ENCODE measurements at places on chromosomes 2 and 18.

- DNase-seq, result no peak
Measured at GRCh38 chr2:209663139-209663538, 108.5 kb upstream of the UNC80 start.

DNA sequence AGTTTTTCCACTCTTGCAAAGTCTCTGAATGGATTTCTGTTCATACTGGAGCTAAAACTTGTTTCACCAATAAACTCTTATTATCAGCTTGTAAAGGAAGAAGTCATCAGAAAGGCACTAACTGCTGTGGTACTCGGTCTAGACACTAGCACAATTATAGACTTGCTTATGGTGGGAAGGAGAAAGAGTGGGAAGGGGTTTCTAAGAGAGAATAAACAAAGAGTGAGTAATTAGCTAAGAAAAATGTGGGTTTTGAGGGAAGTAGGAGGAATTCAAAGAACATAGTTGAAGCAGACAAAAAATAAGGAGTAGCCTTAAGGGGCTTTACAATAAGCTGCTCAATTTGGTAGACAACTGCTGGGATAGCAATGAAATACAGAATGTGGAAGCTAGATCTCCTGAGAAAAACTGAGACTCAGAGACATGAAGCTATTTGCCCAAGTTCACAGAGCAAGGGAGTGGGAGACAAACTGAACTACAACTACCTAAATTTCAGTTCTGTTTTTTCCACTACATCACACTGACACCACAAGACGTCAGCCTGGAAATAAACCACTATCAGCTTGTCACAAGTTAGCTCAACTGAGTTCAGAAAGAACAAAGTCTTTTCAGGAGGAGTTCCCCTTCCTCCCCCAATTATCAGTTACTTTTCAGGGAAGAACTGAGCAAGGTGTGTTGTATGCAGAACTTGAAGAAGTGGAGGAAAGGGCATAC is 59.7 kb downstream of the MAP4K3 start:
- peak; percentile 17 for DNase-seq

GRCh38 chr2:196067088-196067382 is 1.6 kb downstream of the DNAH7 start:
- no peak for DNase-seq

DNA sequence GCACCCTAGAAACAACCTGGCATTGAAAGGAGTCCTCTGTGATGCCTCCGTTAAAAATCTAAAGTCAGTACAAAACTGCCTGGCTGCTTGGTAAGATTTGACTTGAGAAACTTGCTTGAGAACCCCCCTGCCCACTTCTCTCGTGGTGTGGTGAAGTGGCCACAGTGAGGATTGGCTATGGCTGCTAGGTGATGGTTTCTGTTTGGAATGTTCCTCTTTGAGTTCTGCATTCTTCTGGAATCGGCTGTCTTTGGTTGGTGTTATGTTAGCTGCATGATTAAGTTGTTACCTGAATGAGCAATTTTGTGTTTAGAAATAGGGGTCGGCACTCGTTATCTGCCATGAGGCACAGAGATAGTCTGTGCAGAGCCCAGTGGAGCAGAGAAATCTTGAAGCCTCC is 21.7 kb upstream of the SAG start:
- DNase-seq, result no peak

DNA sequence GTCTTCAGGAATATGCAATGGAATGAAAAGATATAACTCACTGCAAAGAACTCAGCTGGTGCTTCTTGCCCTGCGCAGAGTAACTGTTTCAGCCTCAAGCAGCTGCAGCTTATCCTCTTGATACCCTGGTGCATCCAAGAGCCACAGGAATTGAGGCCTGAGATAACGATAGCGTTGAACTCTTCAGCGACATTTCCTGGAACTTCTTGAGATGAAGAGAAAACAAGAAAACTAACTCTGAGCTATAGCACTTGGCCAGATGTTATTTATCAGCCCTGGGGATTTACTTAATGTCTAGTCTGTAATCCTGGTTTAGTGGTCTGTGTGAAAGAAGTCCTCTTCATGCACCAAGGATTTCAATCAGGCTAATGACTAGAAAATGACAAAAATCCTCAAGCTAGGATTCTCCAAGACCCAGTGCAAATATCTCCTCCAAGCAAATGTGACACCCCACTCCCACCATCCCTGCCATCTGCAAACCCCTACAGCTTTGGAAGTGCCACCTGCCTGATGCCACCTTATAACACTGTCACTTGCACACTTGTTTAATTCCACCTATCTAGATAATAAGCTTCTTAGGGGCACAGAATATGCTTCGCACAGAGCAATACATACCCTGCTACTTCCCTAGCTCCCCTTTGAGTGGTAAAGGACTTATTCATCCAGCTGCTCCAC is 40.6 kb downstream of the EHD3 start:
- DNase-seq, result no peak

DNA sequence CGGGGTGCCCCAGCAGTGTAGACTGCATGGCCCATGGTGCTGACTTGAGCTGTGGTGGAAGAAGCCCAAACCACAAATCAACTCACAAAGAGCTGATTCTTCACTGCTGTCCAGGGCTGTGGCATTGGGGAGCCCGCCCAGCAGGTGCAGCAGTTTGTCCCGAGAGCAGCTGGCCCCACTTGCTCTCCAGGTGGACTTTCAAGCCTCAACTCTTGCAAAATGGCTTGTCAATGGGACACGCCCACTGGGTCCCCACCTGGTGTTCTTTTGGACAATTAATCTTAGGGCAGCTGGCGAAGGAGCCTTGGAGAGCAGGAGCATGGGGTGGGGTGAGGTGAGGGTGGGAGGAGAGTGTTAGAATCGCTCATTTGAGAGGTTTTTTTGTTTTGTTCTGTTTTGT is 117.9 kb downstream of the MYCN start:
- no peak for DNase-seq

- DNase-seq, result no peak
Measured at GRCh38 chr2:74597410-74597809, 42.9 kb downstream of the DOK1 start.

DNA sequence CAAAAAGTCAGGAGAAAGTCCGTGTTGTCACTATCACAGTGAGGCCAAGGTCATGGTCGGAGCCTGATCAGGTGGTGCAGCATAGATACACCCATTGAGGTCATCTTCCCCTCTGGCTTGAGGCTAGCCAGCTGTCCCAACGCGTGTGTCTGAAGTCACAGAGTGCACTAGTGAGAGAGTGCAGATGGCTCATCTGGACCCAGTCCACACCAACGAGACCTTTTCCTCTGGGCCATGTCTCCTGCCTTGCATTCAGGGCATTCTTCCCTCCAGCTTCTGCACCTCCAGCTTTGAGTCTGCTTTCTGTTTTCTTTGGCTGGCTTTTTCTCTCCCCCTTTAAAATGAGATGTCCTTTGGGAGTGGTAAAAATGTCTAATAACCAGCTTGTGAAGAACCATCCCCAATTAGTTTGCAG is 146.9 kb downstream of the TDRD15 start:
- no peak for DNase-seq
